Kidney glomerular epithelial cell (primary cell): ENCODE measurements at places on chromosomes 5 and 9.

DNA sequence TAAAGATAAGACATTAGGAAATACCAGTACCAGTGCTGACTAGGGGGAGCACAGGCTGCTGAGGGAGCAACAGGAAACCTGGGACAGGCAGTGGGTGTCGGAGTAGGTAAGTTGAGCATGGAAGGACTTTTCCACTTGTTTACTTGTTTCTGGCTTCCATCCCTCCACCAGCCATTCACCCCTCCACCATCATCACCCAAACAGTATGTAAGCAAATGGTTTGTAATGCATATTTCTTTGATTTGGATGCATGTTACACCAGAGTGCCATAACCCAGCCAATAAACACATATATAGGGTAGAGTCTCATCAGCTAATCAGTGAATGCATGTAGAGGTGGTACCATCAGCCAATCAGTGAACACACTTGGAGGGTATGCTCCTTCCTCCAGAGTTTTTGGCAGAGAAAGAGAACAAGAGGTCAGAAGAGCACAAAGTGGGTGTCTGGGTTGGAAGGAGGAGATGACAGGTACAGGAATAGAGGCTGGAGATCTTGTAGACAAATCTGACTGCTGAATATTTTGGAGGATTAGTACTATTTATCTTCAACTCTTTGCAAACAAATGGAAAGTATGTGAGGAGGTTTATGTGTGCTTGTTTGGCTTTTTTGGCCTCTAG lies 37.7 kb upstream of the PDE8B start:
- DNase-seq = no peak

GRCh38 chr9:4718911-4719310 lies 22.1 kb downstream of the AK3 start:
- DNase-seq = no peak

DNA sequence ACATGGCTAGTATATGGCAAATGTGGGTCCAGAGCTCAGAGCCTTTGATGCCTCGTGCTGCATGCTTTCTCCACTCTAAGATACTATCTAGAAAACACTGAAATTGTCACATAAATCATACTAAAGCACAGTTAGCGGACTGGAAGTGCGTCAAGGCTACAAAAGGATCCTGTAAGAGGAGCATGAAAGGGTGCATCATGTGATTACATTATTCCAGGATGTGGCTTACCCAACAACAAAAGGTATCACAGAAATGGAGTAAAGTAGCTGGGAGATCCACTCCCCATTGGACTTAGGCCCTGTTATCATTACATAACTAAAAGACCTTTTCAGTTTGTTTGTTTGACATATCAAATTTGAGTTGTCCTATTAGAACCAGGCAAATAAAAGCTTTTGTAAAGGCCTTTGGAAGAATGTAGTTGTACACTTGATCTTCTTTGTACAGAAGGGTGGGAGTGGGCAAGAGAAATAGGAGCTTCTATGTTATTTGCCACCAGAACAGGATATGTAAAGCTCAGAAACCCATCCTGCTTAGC lies 6.9 kb downstream of the SLC31A1 start:
- DNase-seq = no peak

DNA sequence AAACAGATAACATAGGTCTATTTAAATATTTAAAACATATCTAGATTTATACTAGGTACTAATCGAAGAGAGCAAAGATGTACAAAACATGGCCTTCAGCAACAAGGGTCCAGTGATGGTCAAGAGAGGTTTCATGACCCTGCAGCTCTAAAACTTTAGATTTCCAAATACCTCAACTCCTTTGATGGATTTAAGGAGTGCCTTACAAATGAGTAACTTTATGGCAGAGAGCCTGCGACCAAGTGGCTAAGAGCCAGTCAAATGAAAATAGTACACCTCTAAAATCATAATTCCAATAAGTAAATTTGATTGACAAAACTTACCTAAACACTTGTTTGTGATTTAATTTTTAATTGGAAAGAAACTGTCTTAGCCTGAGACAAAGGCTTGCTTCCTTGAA lies 4.7 kb upstream of the SH3RF2 start:
- DNase-seq = no peak

DNA sequence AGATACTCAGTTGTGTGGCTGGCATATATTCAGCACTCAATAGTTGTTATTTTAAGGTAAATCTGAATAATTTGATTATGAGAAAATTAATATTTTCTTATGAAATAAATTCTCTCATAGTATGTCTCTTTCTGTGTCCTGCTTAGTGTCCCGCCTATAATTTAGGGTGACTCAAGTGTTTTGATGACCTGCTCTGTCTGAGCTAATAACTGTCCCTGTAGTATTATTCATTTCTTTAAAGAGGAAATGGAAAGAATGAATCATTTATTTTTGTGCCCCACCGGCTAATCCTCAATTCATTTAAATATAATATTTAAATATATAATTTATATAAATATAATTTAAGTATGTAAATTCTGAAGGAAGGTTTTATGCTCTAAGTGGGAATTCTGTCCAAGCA lies 4.1 kb downstream of the SLC1A1 start:
- no peak for DNase-seq

DNA sequence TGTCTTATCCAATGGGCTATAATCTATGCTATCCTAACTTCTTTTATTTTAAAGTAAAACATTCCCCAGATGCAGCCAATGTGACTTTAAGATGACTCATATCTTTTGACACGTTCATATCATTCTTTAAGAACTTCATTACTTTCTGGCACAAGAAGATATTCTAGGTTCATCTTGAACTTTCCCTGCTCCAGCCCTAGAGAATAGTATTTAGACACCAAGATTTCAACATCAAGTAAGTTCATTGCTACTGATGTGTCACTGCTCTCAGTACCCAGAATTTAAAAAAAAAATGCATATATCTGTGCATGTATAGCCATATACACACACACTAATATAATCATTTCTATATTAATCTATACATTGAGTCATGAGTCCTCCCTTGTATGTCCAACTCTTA lies 175.2 kb downstream of the SAXO1 start:
- peak; percentile 20 for DNase-seq

GRCh38 chr5:34833090-34833489 lies 5.9 kb upstream of the TTC23L start:
- DNase-seq = no peak

DNA sequence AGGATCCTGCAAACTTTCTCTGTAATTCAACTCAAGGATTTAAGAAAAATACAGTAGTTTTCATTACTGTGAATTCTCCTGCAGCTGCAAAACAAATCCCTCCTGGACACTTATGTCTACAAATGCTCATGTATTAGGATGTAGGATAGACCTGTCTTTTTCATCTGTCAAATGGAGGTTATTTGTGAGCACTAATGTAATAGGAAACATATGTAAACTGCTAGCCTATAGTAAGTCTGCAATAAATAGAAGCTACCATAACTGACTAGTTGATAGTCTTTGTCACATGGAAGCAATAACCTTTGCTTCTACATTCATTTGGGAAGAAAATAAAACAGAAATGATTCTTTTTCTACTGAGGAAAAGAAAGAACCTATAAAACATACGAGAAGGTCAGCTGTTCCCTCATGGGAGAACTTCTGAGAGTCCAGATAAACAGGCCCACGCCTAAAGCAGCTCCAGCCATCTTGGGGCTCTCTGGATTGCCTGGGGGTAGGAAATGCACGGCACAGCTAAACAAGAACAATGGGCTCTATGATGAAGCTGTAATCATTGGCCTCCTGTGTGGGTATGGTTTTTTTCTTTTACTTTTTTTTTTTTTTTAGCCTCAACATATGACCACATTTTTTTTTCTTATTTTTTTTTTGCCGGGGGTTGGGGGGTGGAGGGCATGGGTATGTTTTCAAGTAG lies 6.2 kb downstream of the KCNV2 start:
- DNase-seq = no peak

GRCh38 chr5:15425766-15426165 lies 74.2 kb upstream of the FBXL7 start:
- DNase-seq = peak; percentile 86

GRCh38 chr5:117665121-117665520 lies 1090.5 kb upstream of the SEMA6A start:
- DNase-seq = no peak

DNA sequence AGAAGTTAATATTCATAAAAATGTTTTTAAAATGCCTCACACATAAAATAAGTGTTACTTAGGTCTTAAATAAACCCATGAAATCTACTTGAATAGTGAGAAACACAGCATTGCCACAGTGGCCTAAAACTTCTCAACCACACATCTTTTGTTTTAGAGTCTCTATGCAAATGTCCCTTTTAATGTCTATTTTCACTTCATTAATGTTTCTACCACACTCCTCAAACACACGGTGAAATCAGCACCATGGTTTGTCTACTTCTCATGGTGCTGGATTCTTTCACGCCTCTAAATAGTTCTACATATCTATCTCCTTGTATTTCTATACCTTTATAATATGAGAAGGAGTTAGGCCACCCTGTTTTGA lies 111.2 kb downstream of the EDIL3 start:
- no peak for DNase-seq

DNA sequence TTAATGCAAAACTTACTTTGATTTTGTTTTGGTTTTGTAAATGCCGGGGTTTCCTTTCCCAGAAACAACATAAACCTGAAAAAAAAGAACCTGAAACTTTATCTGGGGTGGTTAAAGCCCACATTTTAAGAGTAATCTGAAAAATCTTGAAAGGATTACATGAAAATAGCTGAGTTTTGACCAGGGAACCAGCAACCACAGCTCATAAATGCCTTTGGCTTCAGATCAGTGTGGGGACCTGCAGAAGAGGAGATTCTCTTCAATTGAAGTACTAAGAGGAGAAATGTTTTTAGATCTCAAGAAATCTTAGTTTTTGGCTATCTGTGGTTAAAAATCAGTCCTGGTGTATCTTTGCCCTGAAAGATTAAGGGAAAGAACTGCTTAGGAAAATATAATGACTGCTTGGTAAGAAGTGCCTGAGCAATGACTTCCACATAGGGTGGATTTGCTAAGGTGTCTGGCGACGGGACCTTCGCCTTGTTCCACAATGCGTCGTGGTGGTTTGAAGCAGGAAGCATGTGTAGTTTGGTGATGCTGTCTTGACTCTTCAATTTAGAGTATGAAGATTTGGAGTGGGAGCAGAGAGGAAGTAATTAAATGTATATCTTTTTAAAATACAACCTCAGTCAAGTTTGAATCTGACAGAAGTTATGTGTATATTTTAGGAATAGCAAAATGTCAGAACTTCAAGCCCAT lies 186.5 kb downstream of the MAN2A1 start:
- DNase-seq = no peak

DNA sequence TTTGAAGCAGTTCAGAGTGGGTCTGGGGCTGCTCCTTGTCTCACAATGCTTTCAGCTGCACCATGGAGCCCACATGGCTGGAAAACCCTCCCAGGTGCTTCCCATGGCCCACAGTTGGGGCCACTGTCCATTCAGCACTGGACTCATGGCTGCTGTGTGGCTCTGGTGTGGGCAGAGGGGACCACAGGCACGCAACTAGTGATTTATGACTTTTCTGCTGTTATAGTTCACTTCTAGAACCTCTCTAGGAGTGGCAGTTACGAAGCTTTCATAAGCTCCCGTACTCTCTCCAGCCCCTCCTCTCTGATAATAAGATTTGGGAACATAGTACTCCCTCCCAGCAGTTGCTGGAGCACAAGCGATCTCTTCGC lies 29.0 kb downstream of the GLRA1 start:
- DNase-seq = no peak

DNA sequence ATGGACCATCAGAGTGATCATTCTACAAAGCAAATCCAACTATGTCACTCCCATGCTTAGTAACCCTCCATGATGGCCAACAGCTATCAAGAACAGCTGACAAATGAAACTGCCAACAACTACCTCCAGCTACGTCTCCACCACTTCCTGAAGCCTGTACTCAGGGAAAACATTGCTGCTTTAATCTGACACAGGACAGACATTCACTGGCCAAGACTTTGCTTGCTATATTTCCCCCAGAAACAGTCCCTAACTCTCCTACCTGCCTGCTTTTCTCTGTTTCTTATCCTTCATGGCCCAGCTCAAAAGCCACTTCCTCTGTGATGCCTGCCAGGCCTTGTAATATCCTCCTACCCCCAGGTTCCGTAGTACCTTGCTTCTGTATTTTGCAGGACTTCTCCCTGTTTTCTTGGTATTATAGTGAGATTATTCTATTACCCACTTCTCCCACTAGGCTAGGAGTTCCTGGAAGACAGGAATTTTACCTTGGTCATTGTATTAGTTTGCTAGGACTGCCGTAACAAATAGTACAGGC lies 14.7 kb upstream of the RAB14 start:
- DNase-seq = no peak

DNA sequence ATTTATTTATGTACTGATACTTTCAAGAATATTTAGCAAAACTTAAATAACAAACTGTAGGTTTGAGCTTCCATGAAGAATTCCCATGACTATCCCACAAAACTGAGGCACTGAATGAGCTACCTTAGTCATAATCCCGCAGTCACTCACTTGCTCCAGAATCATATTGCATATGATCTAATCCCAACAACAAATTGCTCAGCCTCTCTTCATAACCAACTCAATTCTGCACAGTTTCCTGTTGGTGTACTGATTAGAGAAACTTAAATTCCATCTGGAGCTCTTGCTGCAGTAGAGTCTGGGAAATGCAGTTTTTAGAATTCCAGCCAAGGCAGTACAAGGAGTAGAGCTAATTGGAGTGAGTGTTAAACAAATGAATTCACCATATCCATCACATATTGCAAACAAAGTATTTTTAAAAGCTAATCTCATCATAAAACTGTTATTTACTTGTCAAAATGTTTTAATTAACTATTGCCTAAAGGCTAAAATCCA lies 35.7 kb upstream of the CDH18 start:
- no peak for DNase-seq

DNA sequence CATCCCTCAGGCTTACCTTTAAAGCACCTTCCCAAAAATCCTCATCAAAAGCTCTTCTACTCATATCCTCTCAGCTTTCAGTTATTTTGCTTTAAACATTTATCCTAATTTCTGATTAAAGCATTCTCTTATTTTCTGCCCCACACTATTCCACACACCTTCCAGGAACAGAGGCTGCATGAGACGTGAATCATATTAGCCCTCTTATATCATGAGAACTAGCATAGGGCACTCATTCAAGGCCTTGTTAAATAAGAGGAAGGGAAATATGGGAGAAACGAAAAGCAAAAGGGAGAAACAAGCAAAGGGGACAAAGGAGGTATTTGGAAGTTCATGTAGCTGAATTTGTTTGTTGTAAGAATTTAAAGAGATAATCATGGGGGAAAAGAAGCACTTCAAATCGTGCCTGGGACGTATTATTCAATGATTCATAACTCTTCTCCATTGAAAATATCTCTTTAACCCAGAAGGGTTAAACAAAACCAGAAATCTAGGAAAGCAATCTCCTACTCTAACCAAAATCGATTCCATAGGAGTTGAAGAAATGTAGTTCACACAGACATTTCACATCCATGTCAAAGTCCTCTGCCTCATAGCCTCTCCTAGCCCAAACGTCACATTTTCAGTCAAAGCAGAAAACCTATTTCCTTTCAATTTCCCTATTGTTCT lies 4.1 kb downstream of the ALDH1A1 start:
- no peak for DNase-seq

- no peak for DNase-seq
These were observed 189.5 kb downstream of the SEMA5A start for GRCh38 chr5:9356351-9356825.

GRCh38 chr9:107112707-107113243 lies 170.3 kb upstream of the RAD23B start:
- no peak for DNase-seq

- DNase-seq = no peak
These were observed 2.9 kb upstream of the NPDC1 start for GRCh38 chr9:137048655-137049543.

GRCh38 chr9:92159058-92159457 lies 43.8 kb upstream of the SPTLC1 start:
- no peak for DNase-seq

- DNase-seq = no peak
These were observed 16.5 kb upstream of the AHRR start for GRCh38 chr5:305050-305449.

- no peak for DNase-seq
These were observed 510.5 kb downstream of the RAB3C start for GRCh38 chr5:59093329-59093728.
